Activated naive CD8-positive, alpha-beta T cell treated with anti-CD3 and anti-CD28 coated beads, Interleukin-2, amount 10 ng/mL, durations not matched to agents 7 days and 5 days (primary cell): ENCODE measurements at places on chromosomes 13 and 19. TPM values are rescaled to one million over a fixed set of nuclear protein-coding genes. Genes with fewer than 3 reads are reported as not detected.

DNA sequence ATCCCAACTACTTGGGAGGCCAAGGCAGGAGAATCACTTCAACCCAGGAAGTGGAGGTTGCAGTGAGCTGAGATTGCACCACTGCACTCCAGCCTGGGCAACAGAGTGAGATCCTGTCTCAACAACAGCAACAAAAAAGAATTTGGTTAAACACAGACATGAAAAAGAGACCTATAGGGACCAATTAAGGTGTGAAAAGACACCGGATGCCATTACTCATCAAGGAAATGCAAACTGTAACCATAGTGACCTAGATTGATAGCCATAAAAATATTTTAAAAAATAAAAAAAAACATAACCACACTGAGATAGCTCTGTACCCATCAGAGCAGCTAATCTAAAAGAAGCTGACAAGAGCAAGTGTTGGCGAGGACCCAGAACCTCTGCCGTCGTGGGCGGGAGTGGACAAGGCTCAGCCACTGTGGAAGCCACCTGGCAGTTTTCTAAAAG, 37.1 kb upstream of the ISYNA1 start:
- H3K4me1 ChIP-seq: peaks cover 48% of the 10 kb centered on the region
- H3K4me3 ChIP-seq: no peak overlapping the region
- DNase-seq: no peak

- no peak for DNase-seq
- H3K36me3 ChIP-seq: no peaks in the 10 kb centered on the region
- no peak overlapping the region for H3K4me3 ChIP-seq
Measured at GRCh38 chr19:39871886-39872866, 26.0 kb upstream of the FBL start.

GRCh38 chr19:754530-754929, 3.6 kb downstream of the MISP start:
- DNase-seq: no peak
- no peak overlapping the region for H3K4me3 ChIP-seq
- no peaks in the 10 kb centered on the region for H3K4me1 ChIP-seq
- H3K27ac ChIP-seq: no peak overlapping the region
- no peaks in the 10 kb centered on the region for H3K27me3 ChIP-seq

Gene ABHD8
- total RNA-seq: 12.4 TPM

Gene CA11
- total RNA-seq: 9.7 TPM

Gene CEBPA
- 1.6 TPM for total RNA-seq

Gene SLC27A5
- total RNA-seq: 13.7 TPM
